NCI-H510A (cell line): ENCODE measurements at places on chromosomes 5 and 9.

DNA sequence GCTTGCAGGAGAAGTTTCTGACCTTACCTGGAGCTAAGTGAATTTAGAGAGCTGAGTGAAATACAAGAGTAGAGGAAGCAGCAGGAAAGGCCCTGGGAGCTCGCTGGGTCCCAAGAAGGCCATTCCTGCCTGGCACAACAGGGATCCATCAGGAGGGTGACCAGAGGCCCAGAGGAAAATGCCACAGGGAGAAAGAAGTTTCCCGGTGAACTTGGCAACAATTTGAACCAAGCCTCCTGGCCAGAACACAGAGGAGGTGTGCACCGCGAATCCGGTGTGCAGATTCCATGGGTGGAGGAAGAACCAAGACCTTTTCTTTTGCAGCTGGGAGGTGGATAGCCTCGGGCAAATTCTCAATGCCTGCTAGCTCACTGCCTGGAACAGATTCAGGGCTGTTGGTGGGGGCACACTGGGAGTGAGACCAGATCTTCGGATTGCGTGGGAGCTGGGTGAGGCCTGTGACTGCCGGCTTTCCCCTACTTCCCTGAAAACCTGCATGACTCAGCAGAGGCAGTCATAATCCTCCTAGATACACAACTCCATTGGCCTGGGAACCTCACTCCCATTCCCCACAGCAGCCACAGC, 1850.9 kb upstream of the NUDT12 start:
- no peak for DNase-seq

- no peak for DNase-seq
Measured at GRCh38 chr5:123455640-123456039, 32.4 kb upstream of the CEP120 start.

DNA sequence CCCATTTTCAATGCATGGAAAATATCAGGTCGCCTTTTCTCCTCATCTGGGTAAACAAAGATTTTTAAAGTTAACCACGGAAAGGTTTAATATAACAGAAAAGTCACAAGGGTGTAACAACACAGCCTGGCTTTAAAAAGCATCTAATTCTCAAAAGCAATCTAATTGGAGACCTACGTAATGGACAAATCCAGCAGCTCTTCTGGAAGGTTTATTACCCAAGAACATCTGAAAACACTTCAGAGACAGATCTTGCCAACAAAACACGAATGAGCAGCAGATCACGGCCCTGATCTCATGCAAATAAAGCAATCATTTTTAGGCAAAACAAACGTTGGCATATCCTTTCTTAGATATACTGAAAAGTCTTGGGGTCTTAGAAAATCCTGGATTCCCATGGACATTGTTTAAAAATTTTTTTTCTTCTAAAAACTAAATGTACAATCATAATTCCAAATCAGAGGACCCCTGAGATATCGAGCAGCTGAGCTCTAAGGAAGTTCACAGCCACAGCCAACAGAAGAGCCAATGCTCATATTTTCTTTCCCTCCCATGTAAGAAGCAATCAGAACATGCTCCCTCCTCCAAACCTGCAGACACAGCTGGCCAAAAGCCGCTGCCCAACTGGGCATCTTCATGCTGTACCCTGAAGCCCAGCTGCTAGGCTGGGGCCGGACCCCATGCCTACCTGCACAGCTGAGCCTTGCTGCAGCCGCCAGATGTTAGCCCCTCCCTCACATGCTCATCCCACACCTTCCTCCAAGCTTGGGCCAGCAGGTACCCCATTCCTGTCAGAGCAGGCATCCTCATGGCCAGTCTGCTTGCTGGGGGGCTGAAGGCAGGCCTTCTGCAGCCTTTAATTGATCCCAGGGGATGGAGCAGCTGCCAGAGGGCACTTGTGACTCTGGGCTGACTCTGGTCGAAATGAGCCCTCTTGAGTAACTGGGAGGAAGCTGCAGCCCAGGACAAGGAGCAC, 11.2 kb downstream of the ANKS6 start:
- no peak for DNase-seq

- no peak for DNase-seq
Measured at GRCh38 chr9:27395484-27395921, 98.6 kb upstream of the EQTN start.

GRCh38 chr5:81308836-81309235, 7.4 kb downstream of the ZCCHC9 start:
- DNase-seq: no peak

- DNase-seq: no peak
Measured at GRCh38 chr5:176676361-176676824, 29.1 kb downstream of the TSPAN17 start.

- DNase-seq: no peak
Measured at GRCh38 chr5:172078726-172079345, 72.4 kb upstream of the FBXW11 start.

DNA sequence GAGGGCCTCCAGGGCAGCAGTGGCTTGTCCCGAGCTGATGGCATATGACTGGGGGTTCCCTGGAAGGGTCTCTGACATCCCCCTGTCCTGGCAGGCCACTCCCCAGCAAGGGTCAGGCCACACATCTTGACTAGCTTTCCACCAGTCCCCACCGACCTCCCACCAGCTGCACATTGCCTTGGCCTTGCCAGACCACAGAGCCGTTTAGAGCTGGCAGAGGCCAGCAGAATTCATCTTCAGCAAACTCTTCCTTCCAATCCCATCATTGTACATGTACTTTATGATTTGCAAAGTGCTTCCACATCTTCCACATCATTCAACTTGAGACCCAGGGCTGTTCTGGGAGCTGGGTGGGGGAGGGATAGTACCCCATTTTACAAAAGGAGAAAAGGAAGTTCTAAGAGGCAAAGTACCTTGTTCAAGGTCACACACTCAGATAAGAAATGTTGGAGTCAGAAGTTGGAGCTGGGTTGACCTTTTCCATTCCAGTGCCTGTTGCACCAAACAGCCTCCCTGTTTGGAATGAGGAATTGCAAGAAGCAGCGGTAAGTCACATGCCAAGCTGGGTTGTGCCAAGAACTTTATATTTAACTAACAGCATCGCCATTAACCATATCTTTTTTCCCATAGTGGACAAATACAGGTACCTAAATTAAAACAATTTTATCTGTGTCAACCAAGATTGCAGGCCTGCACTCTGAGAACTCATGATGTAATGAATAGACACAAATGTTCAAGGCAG, 25.8 kb upstream of the COL15A1 start:
- no peak for DNase-seq

- no peak for DNase-seq
Measured at GRCh38 chr5:151664694-151665585, 21.8 kb downstream of the SPARC start.

DNA sequence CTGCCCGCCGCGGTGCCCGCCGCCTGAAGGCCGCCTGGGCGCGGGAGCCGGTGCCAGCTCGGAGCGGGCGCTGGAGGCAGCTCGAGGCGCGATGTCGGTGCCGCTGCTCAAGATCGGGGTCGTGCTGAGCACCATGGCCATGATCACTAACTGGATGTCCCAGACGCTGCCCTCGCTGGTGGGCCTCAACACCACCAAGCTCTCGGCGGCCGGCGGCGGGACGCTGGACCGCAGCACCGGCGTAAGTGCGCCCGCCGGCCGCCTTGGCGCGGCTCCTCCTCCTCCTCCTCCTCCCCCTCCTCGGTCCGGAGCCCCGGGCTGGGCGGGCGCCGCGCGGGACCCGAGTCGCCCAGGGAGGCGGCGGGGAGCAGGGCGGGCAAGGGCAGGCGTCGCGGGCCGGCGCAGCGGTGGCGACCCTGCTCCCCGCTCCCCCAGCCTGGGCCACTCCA, 455 bp downstream of the OLFM1 start:
- no peak for DNase-seq

GRCh38 chr9:78371981-78372380, 75.1 kb downstream of the PSAT1 start:
- DNase-seq: no peak

GRCh38 chr9:38329968-38330367, 62.5 kb upstream of the ALDH1B1 start:
- no peak for DNase-seq

DNA sequence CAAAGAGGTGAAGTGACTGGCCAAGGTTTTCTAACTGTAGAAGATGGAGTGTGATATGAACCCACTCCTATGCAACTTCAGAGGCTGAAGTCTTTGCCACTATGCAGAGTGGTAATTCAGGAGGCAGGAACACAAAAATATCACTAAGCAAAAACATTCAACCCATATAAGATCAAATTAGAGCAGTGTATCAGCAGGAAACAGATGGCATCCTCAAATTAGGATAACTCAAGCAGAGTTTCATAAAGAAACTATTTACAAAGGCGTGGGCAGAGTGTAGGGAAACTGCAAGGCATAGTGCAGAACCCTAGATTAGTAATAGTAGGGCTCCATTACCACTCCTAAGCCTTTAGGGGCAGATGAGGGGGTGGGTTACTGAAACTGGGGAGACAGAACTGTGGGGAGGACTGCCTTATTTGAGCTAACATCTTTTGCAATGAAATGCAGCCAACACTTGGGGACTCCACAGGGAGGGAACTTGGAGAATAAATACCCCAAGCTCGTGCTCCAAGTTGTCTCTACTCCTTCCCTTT, 72.2 kb downstream of the PTTG1 start:
- no peak for DNase-seq

- DNase-seq: no peak
Measured at GRCh38 chr5:62886603-62887315, 308.1 kb downstream of the LRRC70 start.

DNA sequence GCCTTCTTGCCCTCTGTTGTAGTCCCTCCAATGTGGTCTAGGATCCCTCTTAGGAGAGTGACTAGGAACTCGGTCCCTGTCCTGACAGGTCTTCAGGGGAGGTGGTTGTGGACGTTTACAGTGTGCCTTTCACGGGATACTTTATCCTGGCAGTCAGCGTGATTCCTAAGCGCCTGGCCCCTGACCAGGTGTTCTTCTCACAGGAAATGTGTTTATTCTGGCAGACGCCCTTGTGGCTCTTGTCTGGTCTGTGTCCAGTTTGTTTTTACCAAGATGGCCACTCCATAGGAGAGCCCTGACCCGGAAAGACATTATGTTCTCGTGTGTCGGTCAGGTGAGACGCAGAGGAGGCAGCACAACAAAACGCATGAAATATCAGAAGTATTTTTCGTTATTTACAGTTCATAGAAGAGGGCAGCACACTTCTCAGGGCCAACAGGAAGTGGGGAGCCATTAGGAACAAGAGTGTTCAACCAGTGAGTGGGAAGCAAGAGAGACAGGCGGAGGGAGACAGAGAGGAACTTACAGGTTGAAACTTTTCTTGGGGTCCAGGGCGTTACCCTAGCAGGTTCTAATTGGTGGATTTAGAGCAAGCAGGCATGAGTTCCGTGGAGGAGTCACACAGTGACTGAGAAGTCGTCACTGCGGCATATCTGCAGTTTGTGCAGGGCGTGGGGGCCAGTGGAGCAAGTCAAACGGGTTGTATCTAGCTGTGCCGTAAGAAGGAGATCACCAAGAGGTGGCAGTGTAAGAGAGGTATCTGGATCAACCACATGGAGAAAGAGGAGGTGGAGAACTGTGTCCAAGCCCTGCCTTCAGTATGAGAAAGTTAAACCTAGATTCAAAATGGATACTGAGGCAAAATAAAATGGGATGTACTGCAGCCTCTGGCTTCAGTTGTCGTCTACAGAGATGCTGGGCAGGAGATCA, 412.9 kb downstream of the ZSWIM6 start:
- DNase-seq: no peak

GRCh38 chr5:78823196-78823595, 161.9 kb downstream of the ARSB start:
- DNase-seq: no peak

- DNase-seq: no peak
Measured at GRCh38 chr9:100521282-100521681, 48.3 kb downstream of the TMEFF1 start.

- no peak for DNase-seq
Measured at GRCh38 chr9:84385386-84386040, 45.0 kb upstream of the SLC28A3 start.

DNA sequence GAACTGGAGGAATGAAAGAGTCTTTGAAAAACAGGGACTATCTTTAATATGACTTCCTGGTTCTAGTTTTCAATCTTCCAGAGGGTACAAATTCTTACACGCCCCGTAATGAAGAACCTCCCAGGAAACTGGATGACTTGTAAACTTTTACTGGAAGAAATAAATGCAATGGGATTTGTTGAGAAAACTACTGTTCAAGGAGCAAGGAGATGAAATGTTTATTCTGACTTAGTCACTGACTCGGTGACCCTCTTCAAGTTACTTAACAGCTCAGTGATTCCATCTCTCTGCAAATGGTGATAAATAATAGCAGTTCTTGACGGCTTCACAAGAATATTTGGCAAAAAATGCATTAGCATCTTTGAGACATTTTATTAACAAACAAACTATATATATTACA, 858.6 kb downstream of the PTPRD start:
- no peak for DNase-seq

GRCh38 chr5:146589028-146589345, 73.0 kb upstream of the GPR151 start:
- DNase-seq: no peak

DNA sequence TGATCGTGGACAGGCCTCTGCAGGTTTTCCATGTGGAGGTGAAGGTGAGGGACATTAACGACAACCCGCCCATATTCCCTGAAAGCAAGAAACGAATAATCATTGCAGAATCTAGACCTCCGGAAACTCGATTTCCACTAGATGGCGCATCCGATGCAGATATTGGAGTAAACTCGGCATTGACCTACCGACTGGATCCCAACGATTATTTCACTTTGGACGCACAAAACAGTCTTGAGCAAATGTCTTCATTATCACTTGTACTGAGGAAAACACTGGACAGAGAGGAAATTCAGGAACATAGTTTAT, 621 bp downstream of the PCDHA13 start:
- no peak for DNase-seq

DNA sequence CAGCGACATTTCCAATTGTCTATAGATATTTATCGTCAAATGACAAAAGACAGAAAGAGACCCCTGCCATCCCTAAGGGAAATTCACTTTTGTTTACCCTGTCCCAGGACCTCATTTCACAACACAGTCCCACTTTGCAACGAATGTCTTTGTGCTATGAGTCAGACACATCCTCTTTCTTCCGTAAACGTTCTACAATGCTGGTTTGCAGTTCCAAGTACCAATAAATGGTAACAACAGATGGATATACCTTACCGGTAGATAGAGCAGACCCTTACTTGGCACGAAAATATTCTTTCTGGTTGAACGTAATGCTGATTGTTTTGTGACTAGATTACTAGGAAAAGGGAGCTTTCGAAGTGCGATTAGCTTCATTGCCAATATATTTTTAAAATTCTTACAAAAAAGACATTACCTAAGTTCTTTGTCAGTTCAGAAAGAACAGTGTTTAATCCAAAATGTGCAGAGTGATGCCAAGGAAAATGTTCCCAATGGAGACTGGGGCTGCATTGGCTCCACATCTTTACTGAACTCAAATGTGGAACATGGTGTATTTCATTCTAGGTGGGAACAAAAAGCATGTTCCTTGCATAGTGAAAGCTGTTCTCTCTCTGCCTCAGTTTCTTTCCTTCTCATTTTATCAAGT, 202.5 kb upstream of the SLC27A6 start:
- DNase-seq: no peak

DNA sequence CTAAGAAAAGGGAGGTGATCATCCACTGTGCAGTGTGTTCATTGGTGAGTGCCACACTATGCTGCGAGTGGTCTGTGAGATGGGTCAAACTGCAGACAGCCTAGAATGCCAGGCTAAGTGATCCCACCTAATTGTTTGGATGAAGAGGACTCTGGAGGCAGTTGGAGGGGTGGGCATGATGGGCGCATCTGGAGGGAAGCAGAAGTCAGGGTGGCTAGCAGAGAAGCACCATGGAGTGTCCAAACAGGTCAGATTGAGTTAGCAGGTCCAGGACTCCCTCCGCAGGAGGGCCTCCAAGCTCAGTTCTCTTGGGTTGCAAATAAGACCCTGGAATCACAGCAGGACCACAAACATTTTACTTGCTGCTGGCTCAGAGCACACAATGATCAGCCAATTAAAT, 19.9 kb upstream of the ANGPTL2 start:
- DNase-seq: no peak
